ENCODE measurements at places on chromosomes 12 and 14. TPM values are rescaled to one million over a fixed set of nuclear protein-coding genes. Genes with fewer than 3 reads are reported as not detected.

The ZBTB42 gene
- 3.4 TPM for total RNA-seq

The IFI27 gene
- 2.2 TPM for total RNA-seq

The ADAM21 gene
- under 0.01 TPM for total RNA-seq

The REP15 gene
- total RNA-seq = 15.4 TPM

The RPL10L gene
- total RNA-seq = not detected

The OR6C2 gene
- total RNA-seq = not detected

The NID2 gene
- 62.4 TPM for total RNA-seq

The RNF212B gene
- total RNA-seq = not detected

The KRT79 gene
- total RNA-seq = not detected

The DIO2 gene
- 0.09 TPM for total RNA-seq

The MORN3 gene
- total RNA-seq = 0.17 TPM

The ARG2 gene
- 47.6 TPM for total RNA-seq
